ENCODE measurements at places on chromosomes 12 and 14. TPM values are rescaled to one million over a fixed set of nuclear protein-coding genes. Genes with fewer than 3 reads are reported as not detected.

DNA sequence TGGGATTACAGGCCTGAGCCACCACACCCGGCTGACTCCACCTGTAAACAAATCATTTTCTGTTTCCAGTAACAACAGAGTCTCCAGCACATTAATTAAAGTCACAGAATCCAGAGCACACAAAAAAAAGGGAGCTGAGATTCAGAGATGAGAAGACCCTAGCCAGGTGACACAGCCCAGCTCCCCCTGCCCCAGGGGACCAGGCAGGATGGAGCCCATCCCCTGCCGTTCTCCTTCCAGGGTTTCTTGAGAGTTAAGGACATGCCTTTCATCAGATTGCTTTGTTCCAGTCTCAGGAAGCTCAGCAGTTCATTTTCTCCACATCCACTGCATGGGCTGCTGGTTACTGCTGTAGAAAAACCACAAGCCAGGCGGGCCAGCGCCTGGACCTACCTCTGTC, 81.2 kb downstream of the RIMBP2 start:
- no peak overlapping the region for H3K27ac ChIP-seq
- no peak overlapping the region for H3K4me3 ChIP-seq
- H3K27me3 ChIP-seq, result no peaks in the 10 kb centered on the region
- no peaks in the 10 kb centered on the region for H3K4me1 ChIP-seq
- DNase-seq, result no peak

DNA sequence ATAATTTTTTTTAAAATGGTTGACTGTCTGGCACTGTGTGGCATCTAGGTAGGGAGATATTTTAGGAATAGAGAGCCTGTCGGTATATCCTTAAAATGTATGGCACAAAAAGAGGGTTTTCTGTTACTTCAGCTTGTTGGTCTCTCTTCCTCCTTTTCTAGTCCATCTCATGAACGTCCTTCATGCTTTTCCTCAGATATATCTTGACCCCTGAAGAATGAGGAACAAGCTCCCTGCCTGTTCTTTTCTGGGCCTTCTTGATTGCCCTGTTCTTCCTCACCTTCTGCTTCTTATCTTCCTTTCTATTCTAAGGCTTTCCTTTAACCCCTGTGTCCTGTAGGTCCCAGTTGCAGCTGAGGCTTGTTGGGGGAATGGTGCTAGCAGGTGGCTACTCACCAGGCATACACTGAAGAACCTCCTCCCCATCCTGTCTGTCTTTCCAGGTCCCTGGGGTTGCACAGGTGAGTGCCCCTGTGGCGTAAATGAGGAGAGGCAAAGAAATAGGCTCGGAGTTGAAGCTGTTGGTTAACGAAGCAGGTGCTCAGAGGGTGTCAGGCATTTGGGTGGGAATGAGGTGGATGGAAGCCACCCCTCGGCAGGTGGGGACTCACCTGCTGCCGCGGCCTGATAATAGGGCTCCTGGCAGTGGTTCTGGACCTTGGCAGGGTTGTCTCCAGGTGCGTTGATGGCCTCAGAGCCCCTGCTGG, 7.2 kb upstream of the C1R start:
- H3K4me3 ChIP-seq, result no peak overlapping the region
- H3K27ac ChIP-seq, result no peak overlapping the region
- H3K27me3 ChIP-seq, result no peaks in the 10 kb centered on the region
- H3K4me1 ChIP-seq, result no peaks in the 10 kb centered on the region
- H3K36me3 ChIP-seq, result 0 out of 2 replicates have a peak, but pooled peaks cover 3% of the 10 kb centered on the region

GRCh38 chr14:104420990-104421389, 158.6 kb upstream of the C14orf180 start:
- no peaks in the 10 kb centered on the region for H3K27me3 ChIP-seq
- H3K4me1 ChIP-seq, result peaks cover 2% of the 10 kb centered on the region
- H3K36me3 ChIP-seq, result no peaks in the 10 kb centered on the region
- no peak for DNase-seq

VRTN gene
- not detected for polyA plus RNA-seq

MYF5 gene
- polyA plus RNA-seq, result not detected
